Heart left ventricle (tissue), 16 donors: ENCODE measurements at places on chromosomes 7 and 10.
A peak's percentile ranks its signal among the peaks of the same experiment; 100 is the strongest.

DNA sequence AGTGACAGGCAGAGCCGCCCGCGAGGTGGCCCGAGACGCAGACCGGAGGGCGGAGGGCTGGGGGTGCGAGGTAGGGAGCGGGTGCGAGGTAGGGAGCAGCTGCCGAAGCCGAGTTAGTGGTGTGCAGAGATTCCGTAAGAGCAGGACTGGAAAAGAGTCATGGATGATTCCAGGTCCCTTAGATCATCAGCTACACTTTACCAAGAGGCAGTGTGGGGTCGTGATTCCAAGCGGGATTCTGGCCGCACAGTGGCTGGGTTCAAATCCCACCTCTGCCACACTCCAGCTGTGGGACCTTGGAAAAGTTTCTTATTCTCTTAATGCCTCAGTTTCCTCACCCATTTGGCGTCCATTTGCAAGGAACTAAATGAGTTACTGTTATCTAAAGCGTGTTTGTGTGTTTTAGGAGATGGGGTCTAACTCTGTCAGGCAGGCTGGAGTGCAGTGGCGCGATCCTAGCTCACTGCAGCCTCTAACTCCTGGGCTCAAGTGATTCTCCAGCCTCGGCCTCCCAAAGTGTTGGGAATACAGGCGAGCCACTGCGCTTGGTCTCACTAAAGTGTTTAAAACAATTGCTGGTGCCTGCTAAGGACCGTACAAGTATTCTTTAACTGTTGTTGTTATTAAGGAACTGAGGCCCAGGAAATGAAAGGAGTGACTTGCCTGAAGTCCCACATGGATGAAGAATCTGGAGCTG, 1.1 kb downstream of the NDUFB2 start:
- no peak for DNase-seq
- H3K36me3 ChIP-seq: peaks cover 2% of the 10 kb centered on the region
- H3K27me3 ChIP-seq: no peaks in the 10 kb centered on the region
- peaks cover 5% of the 10 kb centered on the region for H3K4me1 ChIP-seq
- H3K27ac ChIP-seq: peak overlapping the region; percentile 90

DNA sequence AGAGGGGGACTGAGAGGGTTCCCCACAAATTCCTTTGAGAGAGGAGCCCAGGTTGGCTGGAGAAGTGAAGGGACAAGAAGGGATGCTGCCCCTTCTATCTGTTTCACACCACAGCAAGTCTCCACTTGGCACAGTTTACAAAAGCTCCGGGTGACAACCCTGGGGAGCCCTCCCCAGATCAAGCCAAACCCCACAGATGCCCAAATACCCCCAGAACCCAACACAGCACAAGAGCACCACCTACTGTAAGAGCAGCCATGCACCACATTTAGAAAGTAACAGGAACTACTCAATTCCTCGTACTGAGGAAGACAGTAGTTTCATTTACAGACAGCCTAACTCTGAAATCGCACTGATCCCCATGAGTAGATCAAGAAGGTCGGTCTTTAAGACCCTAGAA, 67.8 kb upstream of the ATP6V0A4 start:
- H3K4me1 ChIP-seq: no peaks in the 10 kb centered on the region
- no peak for DNase-seq
- H3K36me3 ChIP-seq: peaks cover 7% of the 10 kb centered on the region
- no peak overlapping the region for H3K4me3 ChIP-seq

GRCh38 chr10:1287487-1287886, 231.3 kb downstream of the WDR37 start:
- peaks cover 9% of the 10 kb centered on the region for H3K27me3 ChIP-seq
- no peaks in the 10 kb centered on the region for H3K36me3 ChIP-seq
- H3K27ac ChIP-seq: no peak overlapping the region
- no peaks in the 10 kb centered on the region for H3K4me1 ChIP-seq

GRCh38 chr10:61883371-61884025, 18.0 kb upstream of the ARID5B start:
- no peak overlapping the region for H3K27ac ChIP-seq
- no peak overlapping the region for H3K4me3 ChIP-seq
- H3K36me3 ChIP-seq: no peaks in the 10 kb centered on the region
- no peak for DNase-seq
- H3K27me3 ChIP-seq: no peaks in the 10 kb centered on the region

DNA sequence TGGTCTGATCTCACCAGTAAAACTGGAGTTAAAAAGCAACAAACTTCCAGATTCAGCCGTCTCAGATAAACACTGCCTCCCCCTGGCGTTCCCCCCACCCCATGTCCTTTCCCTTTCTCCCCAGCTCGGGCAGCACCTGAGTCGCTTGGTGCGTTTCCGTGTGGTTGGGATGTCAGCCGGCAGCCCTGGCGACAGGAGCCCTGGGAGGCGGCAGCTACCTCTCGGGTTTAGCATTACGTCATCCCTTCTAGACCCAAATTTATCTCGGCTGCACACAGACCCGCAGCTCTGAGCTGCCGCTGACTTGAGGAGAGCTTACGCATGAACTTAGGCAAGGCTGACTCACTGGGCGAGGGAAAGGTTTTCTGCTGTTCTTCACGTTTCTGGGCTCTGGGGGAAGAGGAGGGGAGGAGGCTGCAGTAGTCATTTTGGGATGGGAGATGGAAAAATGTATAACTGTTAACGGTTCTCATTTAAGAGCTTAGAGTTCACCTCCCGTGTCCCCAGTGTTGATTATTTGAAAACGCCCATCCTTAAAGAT, 14.4 kb downstream of the MXI1 start:
- peak overlapping the region; percentile 47 for H3K4me3 ChIP-seq
- H3K27me3 ChIP-seq: no peaks in the 10 kb centered on the region
- DNase-seq: peak; percentile 81

GRCh38 chr7:70092314-70093204, 494.3 kb downstream of the AUTS2 start:
- no peak overlapping the region for H3K27ac ChIP-seq
- H3K4me3 ChIP-seq: peak overlapping the region; percentile 14

- peaks cover 25% of the 10 kb centered on the region for H3K4me1 ChIP-seq
- H3K27ac ChIP-seq: no peak overlapping the region
- H3K36me3 ChIP-seq: peaks cover 46% of the 10 kb centered on the region
- H3K4me3 ChIP-seq: no peak overlapping the region
- DNase-seq: no peak
Measured at GRCh38 chr7:149733131-149733923, 40.1 kb downstream of the ZNF467 start.

- H3K4me1 ChIP-seq: no peaks in the 10 kb centered on the region
- H3K27ac ChIP-seq: no peak overlapping the region
- H3K4me3 ChIP-seq: no peak overlapping the region
- H3K27me3 ChIP-seq: no peaks in the 10 kb centered on the region
Measured at GRCh38 chr10:7075110-7075509, 335.7 kb downstream of the SFMBT2 start.

- H3K4me1 ChIP-seq: peaks cover 81% of the 10 kb centered on the region
- peaks cover 3% of the 10 kb centered on the region for H3K36me3 ChIP-seq
- H3K27ac ChIP-seq: peak overlapping the region; percentile 19
- H3K27me3 ChIP-seq: no peaks in the 10 kb centered on the region
- no peak overlapping the region for H3K4me3 ChIP-seq
Measured at GRCh38 chr10:95506056-95506737, 55.0 kb downstream of the SORBS1 start.

DNA sequence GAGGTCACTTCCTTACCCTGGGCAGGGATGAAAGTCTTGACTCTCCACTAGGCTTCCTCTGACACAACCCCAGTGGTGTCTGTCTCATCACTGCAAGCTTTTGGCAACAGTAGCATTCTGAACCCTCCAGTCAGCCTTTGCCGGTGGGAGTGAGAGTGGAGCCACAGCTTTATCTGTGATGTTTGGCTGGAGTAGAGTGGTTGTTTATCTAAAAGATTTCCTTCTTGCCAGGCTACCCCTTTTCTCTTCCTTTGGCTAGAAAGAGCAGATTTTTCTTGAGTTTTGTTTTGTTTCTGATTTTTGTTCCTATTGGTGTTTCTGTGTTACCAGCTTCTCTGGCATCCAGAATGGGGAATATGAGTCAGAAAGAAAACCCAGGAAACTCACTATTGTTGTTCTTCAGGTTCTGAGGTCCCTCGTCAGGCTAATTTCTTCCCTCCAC, 98.9 kb upstream of the KIF5B start:
- H3K4me1 ChIP-seq: no peaks in the 10 kb centered on the region
- no peak overlapping the region for H3K4me3 ChIP-seq
- H3K36me3 ChIP-seq: no peaks in the 10 kb centered on the region
- no peak for DNase-seq

DNA sequence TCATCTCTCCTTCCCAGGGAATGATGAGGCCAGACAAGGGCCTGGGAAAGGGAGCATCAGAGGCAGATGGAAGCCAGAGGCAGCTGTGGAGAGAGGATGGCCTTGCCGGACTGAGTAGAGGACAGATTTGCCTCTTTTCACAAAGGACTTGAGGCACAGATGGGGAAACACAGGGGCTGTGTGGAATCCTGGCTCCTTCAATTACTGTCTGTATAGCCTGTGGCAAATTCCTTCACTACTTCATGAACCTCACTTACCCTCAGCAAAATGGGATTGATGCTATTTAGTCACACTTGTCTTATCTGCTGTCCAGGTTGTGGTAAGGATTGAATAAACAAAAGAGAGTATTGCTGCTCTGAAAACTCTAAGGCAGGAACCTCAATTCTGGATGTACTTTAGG, 40.3 kb downstream of the SLC25A28 start:
- no peaks in the 10 kb centered on the region for H3K36me3 ChIP-seq
- DNase-seq: no peak
- no peak overlapping the region for H3K4me3 ChIP-seq
- no peaks in the 10 kb centered on the region for H3K27me3 ChIP-seq
- H3K4me1 ChIP-seq: no peaks in the 10 kb centered on the region
- H3K27ac ChIP-seq: no peak overlapping the region

DNA sequence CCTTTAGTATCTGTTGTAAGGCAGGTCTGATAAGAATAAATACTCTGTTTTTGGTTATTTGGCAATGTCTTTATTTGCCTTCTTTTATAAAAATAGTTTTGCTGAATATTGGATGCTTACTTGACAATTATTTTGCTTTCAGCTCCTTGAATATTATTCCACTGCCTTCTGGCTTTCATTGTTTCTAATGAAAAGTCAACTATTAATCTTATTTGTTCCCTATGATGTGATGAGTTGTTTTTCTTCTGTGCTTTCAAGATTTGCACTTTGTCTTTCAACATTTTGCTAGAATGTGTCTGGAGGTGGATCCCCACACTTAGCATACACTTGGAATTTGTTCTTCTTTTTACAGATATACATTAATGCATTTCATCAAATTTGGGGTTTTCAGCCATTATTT, 203.8 kb upstream of the PTPRZ1 start:
- no peak for DNase-seq
- H3K4me3 ChIP-seq: no peak overlapping the region
- H3K27me3 ChIP-seq: no peaks in the 10 kb centered on the region
- H3K36me3 ChIP-seq: no peaks in the 10 kb centered on the region
- no peaks in the 10 kb centered on the region for H3K4me1 ChIP-seq

GRCh38 chr7:140349144-140349771, 49.1 kb downstream of the SLC37A3 start:
- H3K4me1 ChIP-seq: peaks cover 14% of the 10 kb centered on the region
- H3K27me3 ChIP-seq: no peaks in the 10 kb centered on the region
- DNase-seq: no peak
- H3K27ac ChIP-seq: no peak overlapping the region
- H3K36me3 ChIP-seq: peaks cover 34% of the 10 kb centered on the region
- no peak overlapping the region for H3K4me3 ChIP-seq

DNA sequence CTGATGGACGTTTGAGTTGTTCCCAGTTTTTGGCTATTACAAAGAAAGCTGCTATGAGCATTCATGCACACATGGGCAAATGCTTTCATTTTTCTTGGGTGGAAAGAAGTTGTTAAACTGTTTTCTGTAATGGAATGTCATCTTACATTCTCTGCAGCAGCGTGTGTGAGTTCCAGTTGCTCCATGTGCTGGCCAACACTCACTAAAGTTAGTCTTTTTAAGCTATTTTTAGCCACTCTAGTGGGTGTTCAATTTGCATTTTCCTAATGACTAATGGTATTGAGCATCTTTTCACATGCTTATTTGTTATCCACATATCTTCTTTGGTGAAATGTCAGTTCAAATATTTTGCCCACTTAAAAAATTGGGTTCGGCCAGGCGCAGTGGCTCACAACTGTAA, 82.8 kb upstream of the COL13A1 start:
- no peaks in the 10 kb centered on the region for H3K36me3 ChIP-seq
- H3K27ac ChIP-seq: no peak overlapping the region
- DNase-seq: no peak
- no peak overlapping the region for H3K4me3 ChIP-seq

DNA sequence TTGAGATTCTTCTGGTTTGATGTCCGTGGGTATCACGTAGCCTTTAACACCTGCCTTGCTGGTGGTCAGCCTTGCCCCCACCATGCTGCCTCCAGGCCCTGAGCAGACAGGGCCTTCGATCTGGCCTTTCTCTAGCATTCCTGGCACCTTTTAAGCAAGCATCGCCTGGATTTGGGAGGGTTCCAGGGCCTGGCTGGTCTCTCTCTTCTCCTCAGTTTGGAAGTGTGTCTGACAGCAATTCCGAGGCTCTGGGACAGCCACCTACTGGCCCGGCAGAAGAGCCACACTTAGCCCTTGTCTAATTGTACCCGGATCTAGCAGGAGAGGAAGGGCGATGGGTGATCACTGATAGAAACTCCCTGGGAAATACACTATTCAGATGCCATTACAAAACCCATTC, 441.3 kb upstream of the MKI67 start:
- no peak overlapping the region for H3K4me3 ChIP-seq
- no peaks in the 10 kb centered on the region for H3K36me3 ChIP-seq
- H3K27me3 ChIP-seq: no peaks in the 10 kb centered on the region
- H3K4me1 ChIP-seq: peaks cover 9% of the 10 kb centered on the region
- H3K27ac ChIP-seq: no peak overlapping the region

DNA sequence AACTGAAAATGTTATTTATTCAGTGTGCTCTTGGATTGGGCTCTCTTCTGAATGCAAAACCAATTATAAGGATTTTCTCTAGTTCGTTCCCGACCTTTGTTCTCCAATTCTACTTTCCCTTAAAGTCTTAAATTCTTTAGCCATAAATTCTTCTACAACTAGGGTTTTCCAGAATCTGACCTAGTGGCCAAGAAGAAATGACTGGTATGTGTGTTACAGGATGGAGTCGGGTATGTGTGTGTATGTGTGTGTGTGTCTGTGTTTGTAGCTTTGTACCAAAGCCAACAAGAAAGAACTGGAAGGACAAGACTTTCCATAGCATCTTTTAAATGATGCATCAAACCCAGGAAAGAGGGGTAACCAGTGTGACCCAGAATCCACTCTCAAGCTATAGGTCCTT, 25.8 kb upstream of the LEP start:
- DNase-seq: no peak
- peaks cover 6% of the 10 kb centered on the region for H3K27me3 ChIP-seq
- H3K4me3 ChIP-seq: no peak overlapping the region
